Left cardiac atrium (tissue), 4 donors: ENCODE measurements at places on chromosomes 4 and X. TPM values are rescaled to one million over a fixed set of nuclear protein-coding genes. Genes with fewer than 3 reads are reported as not detected.

Gene PGAM4
- total RNA-seq = 0.56 TPM

Gene AFM
- not detected for total RNA-seq

Gene GATA1
- total RNA-seq = not detected

DNA sequence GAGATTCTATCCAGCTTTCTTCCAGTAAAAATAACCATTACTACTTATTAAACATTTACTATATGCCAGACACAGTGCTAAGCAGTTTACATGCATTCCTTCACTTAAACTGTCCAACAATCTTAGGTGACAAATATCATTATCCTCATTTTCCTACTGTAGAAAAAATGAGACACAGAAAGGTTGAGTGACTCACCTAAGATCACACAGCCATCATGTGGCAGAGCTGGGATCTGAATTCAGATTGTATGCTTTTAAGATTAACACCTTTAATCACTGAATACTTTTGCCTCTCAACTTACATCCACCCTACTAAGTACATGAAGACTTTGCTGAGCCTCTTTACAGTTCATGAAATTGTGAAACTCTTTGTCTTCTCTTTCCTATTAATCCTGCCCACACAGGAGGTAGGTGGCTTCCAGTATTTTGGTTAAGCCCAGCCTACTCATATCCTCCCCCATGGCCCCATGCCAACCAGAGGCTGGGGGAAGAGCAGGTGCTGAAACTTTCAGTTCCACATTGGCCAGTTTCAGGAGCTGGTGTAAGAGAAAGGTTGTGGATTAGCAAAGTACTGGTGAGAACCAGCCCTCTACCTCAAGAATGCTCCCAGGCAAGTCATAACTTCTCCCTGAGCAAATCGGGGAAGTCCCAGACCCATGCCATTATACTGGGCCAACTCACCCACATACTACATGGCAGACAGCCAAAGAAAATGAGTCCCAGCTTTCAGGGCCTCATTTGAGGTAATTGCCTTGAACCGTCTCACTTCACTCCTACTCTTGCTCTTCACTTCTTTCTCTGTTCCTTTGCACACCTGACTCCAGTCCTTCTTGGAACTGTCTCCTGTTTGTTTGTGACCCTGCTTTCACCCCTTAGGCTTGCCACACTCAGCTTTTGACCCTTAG lies 211.1 kb downstream of the GUCY2F start:
- DNase-seq = no peak

GRCh38 chr4:16224264-16225166 lies 1.8 kb downstream of the TAPT1 start:
- no peak for DNase-seq

- no peak for DNase-seq
Measured at GRCh38 chr4:40827758-40828157, 78.0 kb downstream of the NSUN7 start.

GRCh38 chr4:94357624-94358023 lies 15.0 kb upstream of the HPGDS start:
- no peak for DNase-seq

DNA sequence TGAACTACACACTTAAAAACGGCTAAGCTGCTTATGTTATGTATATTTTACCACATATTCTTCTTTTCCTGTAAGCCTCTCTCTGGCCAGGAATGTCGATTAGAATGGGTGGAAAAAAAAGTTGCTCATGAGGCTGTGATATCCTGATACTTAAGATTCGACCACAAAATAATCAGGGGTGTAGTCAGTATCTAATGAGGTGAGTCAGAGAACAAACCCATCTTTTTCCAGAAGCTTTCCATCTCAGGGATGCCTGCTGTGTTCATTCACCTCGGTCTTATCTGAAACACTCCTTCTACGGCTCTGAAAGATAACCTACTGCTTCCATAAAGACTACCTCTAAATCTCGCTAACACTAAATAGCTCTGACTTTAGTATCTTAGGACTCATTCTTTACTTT lies 142.7 kb upstream of the MAP3K15 start:
- no peak for DNase-seq

- DNase-seq = no peak
Measured at GRCh38 chrX:88202149-88202548, 544.9 kb upstream of the CPXCR1 start.

DNA sequence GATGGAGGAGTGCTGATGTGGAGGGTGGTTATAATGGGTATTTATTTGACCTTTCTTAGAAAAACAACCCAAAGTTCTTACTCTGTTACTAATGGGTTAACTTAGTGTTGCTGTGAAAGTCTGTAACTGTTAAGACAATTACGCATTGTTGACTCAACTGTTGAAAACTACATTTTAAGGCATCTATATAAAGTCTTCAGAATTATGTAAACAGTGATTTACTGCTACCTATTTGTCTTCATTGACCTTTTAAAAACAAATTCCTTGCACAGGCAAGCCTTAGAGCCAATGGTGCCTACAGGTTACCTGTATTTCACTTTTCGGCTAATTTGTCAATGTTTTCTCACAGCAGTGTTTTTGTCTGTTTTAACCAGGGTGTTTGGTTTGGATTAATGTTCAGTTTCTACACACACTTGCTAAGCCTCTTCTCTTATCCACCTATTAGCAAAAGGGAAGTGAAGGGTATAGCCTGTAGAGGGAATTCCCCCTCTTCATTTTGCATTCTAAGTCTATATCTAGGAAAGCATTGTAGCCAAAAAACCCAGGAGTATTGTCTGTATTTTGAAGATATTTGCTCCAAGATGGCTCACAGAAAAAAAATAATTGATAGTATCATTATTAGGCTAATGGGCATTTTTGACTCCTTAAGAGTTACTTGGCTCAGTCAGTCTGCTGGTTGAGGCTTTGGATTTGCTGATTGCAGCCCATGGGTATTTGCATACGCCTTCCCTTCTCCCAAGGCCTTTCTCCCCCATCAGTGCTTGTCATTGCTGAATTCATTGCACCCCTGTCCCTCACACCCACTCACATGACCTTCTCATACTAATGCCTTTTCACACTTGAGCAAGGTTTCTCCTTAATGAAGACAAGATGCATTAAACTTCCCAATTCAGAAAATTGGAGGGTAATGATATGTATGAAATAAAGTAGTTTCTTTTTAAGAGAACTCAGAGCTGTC lies 30.5 kb downstream of the AFF1 start:
- no peak for DNase-seq

DNA sequence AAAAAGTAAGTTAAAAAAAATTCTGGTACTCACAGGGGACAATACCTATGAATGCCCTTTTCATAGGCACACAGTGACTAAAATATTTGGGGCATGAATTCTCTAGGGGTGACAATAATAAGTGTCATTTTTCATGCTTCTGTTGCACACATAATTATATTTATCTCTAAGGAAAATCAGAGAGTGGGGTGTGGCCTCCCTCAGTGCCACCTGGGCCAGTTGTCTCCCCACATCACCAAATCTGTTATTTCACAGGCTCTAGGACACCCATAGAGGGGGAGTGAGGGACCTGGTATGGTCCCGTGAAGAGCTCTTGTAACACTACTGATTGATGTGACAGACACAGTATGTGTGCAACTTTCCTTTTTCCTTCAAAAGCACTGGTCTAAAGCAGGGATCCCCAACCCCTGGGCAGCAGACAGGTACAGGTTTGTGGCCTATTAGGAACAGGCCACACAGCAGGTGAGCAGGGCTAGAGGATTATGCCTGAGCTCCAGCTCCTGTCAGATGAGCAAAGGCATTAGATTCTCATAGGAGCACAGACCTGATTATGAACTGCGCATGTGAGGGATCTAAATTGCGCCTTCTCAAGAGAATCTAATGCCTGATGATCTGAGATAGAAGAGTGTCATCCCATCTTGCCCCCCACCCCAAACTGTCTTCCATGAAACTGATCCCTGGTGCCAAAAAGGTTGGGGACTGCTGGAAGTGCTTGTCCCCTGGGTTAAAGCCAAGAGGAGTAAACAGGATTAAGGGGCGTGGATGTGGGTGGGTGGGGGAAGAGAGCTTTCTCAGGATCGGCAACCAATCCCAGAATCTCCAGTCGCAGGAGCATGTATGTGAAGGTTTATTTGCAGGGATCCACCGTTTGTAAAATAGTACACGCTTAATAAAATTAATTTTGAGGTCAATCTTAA lies 856 bp downstream of the SLC9B1 start:
- no peak for DNase-seq

DNA sequence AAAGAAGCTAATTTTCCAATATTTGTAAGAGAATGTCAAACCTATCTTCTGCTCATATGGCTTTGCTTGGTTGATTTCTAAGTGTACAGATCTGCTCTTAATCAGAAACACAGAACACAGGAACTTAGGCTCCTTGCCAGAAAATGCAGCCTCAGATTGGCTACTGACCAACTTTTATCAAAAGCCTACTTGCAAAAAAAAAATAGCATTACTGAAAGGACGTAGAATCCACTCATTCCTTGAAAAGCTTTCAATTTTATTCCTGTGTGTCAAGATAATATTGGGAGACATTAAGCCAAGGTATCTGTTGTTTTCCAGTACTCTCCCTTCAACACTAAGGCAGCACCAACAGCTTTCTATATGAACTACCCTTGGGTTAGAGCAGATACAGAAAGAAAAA lies 127.6 kb upstream of the INTU start:
- no peak for DNase-seq
